ENCODE measurements at places on chromosomes 2 and 18.

DNA sequence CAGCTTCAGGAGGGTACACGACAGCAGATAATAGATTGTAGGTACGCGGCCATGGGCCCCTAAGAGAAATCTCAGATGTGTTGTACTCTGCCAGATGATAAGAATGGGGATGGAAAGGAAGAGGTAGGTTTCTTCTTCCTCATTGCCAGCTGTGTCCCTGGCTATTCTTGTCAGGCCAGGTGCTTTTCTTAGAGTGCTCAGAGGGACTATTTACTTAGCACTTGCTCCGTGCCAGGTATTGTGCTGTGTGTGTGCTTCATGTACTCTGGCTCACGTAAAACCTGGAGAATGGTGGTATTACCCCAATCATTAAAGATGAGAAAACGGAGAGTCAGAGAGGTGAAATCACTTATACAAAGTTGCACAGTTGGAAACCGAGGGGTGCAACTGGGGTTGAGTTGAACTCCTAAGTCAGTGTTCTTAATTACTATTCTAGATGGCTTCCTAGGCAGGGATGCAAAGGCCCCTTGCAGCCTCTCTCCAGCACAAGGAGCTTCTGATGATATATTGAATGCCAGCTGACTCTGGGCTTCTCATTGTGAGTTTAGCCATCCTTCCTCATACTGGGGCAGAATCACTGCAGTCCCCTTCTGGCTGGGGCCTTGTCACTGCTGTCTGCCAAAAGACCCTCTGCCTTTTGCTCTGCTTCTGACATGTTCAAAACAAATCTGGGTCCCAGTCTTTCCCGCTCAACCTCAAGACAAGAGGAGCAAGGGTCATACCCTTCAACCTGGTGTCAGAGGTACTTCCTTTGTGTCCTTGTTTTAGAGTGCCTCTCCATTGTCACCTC lies 60.7 kb downstream of the LYPD1 start:
- no peak for DNase-seq

- no peak for DNase-seq
These were observed 5.1 kb downstream of the SPTBN1 start for GRCh38 chr2:54461261-54461660.

DNA sequence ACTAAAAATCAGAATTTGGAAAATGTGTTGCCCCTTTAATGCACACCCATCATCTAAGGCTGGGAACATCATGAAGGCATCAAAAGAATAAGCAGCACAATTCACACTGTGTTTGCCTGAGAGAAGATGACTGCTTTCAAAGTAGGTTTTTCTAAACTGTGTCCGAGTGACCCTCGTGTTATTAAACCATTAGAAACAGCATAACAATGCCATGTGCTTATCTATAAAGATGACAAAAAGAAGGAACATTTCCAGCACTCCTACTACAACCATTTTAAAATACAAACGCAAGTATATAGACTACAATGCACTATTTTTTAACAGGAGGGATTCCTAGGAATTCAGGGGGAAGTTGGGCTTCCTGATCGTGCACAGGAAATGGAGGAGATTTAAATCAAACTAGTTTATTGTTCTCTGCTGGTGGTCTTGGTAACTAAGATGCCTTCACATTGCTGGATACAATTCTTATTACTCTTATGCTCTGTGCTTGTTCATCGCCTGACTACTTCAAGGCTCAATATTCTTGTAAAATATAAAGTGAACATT lies 305.9 kb upstream of the CCDC68 start:
- no peak for DNase-seq

DNA sequence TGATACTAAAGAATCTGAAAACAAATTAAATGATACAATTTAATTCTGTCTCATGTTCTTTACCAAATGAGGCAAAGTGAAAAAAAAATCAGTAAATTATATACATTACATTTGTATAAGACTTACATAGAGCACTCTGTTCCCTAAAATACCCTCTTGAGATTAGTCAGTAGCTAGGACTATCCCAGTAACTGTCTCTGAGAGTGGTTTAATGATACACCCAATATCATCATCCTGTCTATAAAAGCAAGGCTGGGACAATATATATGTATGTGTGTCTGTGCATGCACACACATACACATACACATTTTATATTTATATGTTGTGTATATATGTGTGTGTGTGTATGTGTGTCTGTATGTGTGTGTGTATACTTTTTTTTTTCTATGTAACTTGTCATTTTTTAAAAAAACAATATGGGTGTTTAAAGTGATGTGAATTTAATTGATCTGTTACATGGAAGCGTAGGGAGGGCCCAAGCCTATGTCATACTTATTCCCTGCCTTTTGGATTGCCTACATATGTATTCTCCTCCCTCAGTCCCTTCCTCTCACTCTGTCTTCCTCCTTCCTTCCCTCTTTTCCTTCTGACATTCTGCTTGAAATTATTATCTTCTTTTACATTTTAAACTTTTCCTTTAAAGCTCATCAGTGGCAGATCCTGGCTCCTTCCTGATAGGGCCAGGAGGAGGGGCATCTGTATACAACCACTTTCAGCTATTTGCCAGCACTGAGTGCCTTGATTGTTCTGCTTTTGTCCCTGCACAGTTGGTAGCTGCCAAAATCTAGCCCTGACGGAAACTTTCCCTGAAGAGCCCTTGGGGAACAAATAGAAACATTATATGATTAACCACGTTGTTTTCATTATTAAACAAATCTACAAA lies 6.8 kb downstream of the ASXL3 start:
- no peak for DNase-seq

GRCh38 chr2:222922019-222922800 lies 61.4 kb downstream of the ACSL3 start:
- no peak for DNase-seq

DNA sequence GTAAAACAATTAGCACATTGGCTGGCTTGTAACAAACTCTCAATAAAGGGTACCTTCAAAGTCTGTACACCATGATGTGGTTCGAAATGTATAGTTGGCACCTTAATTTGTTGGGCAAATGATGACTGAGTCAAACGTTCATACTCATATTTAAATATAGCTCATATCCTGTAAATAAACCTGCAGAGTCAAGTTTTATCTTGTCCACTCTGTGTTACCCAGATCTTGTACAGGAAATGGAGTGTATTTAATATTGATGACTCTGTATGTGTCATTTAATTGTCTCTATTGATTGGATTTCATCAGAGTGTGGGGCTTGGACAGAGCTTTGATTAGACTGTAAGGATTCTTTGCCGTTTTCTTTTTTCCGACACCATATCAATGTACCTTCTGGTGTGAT lies 805.6 kb upstream of the ZEB2 start:
- no peak for DNase-seq

GRCh38 chr18:58616446-58616845 lies 12.4 kb downstream of the ALPK2 start:
- DNase-seq: no peak

DNA sequence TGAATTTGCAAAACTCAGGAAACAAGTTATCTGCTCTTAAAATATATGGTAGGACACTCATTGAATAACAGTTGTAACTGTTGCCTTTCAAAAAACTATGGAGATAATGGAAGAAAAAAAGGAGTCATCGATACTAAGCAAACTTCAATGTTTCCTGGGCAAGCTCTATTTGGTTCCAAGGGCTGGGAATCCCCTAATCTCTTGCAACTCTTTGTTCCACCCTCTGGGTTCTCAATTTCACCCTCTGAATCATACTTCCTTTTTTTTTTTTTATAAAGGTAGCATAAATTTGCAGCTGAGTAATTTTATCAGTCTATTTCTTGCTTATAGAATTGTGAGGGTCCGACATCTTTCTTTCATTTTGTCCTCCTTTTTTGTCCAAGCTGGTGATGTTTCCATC lies 36.7 kb downstream of the SLC9A4 start:
- peak; percentile 80 for DNase-seq

DNA sequence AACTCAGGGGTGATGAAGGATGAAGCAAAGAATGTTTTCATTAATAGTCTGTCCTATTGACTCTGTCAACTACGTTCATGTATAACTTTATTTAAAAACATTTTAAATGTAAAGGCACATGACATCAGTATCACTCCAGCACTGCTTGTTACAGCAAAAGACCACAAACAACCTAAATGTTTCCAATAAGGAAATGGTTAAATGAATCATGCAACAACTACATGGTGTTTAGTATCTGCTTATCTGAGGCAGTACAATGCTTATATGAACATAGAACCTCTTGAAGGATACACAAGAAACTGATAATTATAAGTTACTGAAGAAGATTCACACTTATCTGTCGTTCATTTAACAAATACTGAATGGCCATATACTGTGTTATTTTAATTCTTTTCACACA lies 8.4 kb downstream of the BARD1 start:
- no peak for DNase-seq

DNA sequence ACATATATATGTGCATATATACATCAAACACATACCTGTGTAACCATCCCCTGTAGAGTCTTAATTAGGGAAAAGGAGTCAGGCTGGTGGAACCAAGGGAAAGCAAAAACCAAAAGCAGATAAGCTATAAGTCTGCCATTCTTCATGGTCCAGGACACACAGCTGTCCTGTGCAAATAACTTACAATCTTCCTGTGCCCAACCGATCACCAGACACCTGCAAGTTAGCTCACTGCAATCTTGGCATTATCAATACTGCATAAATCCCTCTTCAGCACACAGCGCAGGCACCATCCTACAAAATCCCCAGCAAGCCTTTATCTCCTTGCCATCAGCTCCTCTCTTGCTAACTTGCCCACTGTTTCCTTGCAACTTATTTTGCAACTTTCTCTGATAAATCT lies 60.8 kb upstream of the DYNAP start:
- DNase-seq: no peak

DNA sequence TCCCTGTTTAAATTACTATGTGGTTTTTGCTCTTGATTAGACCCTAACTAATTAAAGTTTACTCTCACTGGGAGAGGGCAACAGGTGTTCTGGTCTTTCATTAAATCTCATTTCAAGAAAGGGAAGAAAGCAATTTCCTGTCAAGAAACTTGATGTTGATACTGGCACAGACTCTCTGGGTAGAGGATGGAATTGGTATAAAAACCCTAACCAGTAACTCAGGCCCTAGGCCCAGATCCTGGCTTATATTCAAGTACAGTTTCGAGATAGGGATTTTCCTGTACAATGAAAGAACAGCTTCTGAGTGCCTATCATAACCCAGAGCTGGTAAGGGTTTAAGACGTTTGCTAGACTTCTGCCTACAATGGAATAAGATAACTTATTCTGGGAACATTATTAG lies 61.6 kb upstream of the ACYP2 start:
- no peak for DNase-seq

- DNase-seq: no peak
These were observed 214.0 kb upstream of the KCNJ3 start for GRCh38 chr2:154484338-154485099.

GRCh38 chr18:55435592-55435991 lies 152.4 kb downstream of the TCF4 start:
- no peak for DNase-seq
